Activated naive CD4-positive, alpha-beta T cell treated with Interleukin-2 at 50 U/mL for 16 hours (primary cell): ENCODE measurements at places on chromosomes 16 and 17.

GRCh38 chr16:35725949-35726348 lies 2266.5 kb downstream of the TP53TG3F start:
- no peak for DNase-seq

DNA sequence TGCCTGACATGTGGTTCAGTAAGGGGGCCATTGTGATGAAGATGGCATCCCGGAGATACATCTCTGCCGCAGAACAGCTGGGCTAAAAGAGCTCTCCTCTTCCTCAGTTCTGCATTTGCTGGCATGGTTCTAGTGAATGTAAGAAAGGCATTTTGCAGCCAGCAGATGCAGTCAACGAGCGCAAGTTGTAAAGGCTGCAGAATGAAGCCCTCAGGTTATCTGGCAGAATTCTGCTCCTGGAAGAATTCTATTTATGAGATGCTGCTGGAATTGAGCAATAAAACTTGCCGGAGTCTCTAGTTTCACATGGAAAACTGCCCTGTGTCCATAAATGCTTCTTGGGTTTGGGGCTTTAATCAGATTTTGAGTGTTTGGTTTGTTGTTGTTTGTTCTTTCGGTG lies 176.8 kb upstream of the HSBP1 start:
- DNase-seq = no peak

- DNase-seq = no peak
Measured at GRCh38 chr17:43427362-43428043, 28.7 kb downstream of the ARL4D start.

DNA sequence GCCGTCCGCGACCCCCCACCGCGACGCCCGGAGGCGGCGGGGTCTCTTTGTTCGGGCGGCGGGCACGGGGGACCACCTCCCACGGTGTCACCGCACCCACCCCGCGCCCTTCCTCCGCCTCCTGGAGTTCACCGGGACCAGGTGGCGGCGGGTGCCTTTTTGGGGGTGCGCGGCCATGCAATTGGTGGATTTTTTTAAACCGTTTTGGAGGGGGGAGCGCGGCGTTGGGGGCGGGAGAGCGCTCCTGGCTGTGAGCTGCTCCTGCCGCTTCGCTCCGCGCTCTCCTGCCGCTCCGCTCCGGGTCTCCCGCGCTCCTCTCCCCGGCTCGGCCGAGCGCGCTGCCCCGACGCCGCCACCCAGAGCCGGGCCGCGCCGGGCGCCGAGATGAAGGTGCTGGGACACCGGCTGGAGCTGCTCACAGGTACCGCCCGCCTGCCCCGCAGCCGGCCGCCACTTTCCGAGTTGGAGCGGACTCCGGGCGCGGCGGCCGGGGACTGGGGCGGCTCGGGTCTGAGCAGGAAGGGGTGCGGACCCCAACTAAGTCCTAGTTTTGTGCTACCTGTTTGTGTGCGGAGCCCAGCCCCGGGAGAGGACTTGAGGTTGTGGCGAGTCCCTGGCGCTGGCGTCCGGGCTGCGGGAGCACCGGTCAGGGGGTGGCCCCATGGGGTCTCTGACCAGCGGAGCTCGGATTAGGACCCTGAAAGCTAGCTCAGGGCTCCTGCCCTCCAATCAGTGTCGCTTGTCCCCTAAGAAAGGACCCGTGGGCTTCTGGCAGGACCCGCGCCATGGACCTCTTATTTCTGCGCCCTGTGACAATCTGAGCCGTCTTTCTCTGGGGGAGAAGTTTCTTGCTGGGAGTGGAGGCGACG lies 35.7 kb upstream of the NDRG4 start:
- DNase-seq = no peak

GRCh38 chr16:54077050-54077821 lies 209.4 kb downstream of the IRX3 start:
- no peak for DNase-seq

- DNase-seq = no peak
Measured at GRCh38 chr16:17252064-17252463, 218.7 kb downstream of the XYLT1 start.

DNA sequence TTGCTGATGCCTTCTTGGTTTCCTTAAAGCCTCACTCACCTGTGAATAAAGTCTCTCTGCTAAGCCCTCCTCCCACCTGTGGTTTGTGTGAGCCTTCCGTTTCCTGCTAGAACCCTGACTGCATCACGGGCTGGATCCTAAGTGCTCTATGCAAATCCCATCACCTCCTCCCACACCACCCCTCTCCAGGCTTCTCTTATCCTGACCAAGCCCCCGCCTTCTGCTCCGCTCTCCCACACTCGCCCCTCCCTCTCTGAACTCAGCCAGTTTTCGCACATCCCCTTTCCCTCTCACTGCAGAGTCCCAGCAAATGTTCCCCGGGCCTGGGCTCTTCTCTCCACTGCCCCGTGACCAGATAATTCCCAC lies 51.8 kb downstream of the PIMREG start:
- DNase-seq = peak; percentile 6

- peak; percentile 63 for DNase-seq
Measured at GRCh38 chr16:68704232-68704867, 32.7 kb upstream of the CDH1 start.

DNA sequence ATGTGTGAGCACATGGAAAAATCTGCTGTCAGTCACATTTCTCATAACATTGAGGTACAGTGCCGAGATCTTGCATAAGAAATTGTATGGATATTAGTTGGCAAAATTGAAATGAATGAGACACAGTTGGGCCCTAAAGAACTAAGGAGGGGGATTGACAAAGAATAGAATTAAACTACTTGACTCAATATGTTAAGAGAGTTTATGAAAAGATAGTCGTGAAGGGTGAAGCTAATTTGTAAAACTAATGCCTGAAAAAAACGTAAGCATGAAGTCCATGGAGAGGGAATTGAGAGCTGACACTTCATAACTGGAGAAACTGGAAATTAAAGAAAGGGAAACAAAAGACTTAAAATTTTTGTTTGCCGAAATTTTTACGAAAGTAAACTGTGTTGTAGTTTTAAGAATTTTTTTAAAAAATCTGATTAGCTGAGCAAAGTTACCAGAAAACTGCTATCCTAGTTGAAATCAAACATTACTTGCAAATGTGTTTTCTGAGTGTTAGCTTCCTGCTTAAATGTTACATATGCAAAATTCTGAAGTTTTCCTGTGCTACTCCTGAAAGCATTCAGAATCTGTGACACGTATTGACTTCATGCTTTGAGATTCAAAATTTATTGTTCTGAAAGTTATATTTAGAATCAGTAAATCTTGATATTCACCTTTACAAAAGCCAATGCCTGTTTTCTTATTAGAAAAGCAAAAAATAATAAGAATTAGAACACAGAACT lies 239.9 kb downstream of the PHKB start:
- no peak for DNase-seq

GRCh38 chr16:80743273-80743672 lies 61.1 kb downstream of the CDYL2 start:
- no peak for DNase-seq

DNA sequence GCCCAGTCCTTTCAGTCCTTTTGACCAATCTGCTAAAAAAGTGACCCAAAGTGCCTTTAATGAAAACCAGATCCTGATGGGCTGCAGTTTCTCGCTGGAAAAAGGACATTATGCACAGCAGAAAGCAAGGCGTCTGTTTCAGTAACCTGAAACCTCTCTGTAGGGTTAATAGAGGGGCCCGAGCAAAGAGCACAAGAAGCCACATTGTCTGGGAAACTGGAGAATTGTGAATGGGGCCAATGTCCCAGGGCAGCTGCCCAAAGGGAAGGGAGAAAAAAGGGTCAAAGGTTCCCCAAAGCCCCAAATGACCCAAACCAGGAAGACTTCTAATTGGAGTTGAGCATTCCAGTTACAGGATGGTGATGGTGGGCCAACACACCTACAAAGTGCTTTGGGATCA lies 3.0 kb downstream of the OTOA start:
- DNase-seq = no peak

- DNase-seq = no peak
Measured at GRCh38 chr17:31050948-31051347, 43.8 kb upstream of the NF1 start.

DNA sequence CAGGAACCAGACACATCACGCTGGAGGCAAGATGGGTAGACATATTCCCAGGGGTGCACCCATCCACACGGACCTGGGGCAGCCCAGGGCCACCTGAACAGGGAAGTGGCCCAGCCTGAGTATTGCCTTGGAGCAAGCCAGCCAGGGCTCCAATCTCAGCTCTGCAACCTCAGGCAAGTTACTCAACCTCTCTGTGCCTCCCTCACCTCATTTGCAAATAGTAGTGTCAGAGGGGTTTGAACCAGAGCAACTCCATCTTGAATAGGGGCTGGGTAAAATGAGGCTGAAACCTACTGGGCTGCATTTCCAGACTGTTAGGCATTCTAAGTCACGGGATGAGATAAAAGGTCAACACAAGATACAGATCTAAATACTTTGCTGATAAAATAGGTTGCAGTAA lies 35.1 kb upstream of the SNN start:
- no peak for DNase-seq

DNA sequence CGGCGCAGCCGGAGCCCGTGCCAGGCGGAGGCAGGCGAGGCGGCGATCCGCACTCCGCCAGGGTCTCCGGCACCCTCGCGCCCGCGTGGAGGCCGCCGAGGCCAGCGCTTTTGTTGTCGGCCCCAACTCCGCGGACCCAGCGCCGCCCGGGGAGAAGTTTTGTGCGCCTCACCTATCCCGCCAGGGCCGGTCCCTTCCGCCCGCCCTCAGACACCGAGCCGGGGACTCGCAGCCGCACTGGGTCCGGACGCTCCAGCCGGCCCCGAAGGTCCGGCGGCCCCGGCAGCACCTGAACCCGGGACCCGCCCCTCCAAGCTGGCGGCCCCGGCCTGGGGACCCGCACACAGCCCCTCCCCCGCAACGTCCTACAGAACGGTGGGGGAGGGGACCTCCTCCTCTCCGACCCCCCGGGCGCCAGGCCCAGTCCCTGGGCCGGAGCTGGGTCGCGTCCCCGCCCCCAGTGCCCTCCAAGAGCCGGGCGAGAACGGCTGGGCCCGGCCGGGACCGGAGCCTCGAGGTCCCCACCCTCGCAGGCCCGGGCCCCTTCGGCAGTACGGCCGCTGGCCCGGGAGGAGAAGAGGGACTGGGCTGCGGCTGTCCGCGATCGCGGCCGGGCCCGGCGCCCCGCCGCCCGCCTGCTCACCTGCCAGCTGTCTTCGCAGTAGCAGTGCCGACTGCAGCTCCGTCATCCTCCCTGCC lies 698 bp downstream of the UBE2G1 start:
- DNase-seq = peak; percentile 36

DNA sequence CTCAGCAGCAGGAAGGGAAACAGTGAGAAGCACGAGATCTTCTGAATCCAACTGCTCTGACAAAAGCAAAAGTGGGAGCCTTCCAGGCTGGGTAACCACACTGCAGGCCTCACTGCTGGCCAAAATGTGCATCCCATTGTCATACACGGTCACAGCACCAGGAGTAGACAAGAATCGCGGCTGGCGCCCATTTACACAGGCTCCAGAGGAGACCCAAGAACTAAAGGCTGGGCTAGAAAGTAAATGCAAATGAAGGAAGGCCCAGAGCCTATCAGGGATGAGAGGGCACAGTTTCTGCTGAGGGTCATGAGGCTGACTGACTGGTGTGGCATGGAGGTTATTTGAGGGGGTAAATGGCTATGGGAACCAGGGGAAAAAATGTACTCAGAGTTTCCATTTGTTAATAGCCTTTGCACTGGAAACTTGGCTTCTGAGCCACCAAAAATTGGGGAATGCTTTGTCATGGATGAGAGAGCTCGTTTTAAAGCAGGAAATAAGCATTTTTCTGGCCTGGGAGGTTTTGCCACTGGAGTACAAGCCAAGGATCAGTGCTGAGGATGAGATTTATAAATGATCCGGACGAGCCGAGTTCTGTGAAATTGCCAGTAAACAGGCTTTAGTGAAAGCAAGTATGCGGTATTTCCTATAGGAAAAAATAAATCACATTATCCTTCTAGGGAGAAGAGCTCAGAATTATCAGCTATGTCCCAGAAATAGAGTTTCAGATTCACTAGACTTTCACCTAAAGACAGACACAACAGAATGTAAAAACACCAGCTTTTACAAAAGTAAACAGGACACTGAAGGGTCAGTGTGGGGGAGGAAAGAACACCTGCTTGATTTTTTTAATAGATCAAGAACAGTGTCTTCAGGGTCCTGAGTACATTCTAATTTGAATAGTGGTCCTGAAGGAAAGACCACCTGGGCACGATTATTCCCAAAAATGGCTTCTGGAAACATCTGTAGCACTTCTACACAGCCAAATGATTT lies 66.9 kb upstream of the GSG1L start:
- no peak for DNase-seq

GRCh38 chr16:69003500-69003899 lies 102.0 kb upstream of the HAS3 start:
- no peak for DNase-seq

- no peak for DNase-seq
Measured at GRCh38 chr16:876523-877241, 76.1 kb upstream of the GNG13 start.

DNA sequence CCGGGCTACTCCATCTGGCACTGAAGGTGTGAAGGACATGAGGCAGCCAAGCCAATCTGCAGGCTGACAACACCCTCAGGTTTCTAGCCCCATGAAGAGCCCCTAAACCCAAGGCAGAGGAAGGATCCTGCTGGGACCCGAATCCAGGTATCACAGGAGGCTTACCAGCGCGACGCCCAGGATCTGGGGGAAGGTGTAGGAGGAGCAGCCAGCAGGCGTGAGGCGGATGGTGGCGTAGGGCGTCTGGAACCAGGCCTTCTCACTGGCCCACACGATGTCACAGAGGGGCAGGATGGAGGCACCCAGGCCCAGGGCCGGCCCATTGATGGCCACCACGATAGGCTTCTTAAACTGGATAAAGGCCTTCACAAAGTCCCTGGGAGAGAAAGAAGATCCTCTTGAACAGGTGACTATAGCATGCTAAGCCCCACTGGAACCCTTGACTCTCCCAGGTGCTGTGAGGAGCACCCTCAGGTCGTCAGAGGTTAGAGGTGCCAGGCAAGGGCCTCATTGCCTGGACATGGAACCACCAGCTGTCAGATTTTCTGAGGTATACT lies 71.7 kb downstream of the DYNLRB2 start:
- DNase-seq = no peak

GRCh38 chr16:411576-412265 lies 10.0 kb downstream of the DECR2 start:
- no peak for DNase-seq

DNA sequence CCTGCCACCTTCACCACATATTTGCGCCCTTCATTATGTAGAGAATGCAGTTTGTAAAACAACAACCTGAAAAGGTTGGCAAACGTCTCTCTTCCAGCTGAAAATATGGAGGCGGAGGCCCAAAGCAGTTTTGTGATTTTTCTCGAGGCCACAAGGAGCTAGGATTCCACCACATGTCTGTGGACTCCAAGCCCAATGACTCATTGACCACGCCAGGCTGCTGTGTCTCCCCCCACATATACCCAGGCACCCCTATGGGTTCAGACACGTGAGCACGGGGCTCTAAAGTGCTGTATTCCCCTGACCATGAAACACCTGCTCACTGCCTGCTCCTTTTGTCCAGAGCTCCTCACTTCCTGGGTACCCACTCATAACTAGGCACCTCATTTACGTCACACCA lies 121.4 kb upstream of the CDH5 start:
- no peak for DNase-seq
